ENCODE measurements at places on chromosomes 4 and X.

- no peak for DNase-seq
These were observed 68.3 kb upstream of the SPANXB1 start for GRCh38 chrX:140933874-140934655.

DNA sequence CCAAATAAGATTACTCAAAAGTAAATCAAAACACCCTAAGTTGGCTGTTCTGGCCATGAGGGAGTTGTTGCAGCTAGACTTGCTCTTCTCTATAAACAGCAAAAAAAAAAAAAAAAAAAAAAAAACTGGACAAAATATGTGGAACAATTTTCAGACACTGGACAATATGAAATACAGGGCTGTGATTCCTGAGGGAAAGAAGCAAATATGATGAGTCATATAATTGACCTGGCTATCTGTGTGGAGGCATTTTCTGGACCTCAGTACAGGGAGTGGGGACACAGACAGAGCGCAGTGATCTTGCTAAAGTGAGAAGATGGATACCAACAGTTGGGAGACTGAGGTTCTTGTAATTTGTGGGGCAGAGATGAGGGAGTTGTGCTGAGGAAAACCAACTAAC is 192.0 kb upstream of the HAND2 start:
- no peak for DNase-seq

GRCh38 chrX:17161991-17162390 is 213.0 kb upstream of the NHS start:
- no peak for DNase-seq

- DNase-seq: no peak
These were observed 21.1 kb upstream of the TADA2B start for GRCh38 chr4:7021930-7022664.

- DNase-seq: no peak
These were observed 61.8 kb downstream of the LRRC66 start for GRCh38 chr4:51958199-51958968.

DNA sequence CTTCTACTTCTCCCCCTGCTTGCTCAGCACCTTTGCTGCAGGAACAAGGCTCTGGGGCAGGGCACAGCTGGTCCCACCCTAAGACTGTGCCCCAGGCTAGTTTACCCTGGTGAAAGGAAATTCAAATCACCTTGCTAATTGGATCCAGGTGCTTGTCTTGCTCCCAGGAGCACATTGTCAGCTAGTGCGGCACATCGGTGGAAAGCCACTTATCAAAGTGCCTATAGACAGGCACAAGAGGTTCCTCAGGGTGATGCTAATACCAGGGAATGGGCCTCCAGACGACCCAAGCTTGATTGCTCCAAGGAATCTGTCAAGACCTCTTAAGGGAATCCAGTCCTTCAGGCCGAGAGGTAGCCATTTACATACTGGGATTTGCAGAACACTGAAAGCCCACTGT is 64.5 kb upstream of the PRPS1 start:
- no peak for DNase-seq

GRCh38 chr4:134028421-134028820 is 173.2 kb downstream of the PABPC4L start:
- DNase-seq: no peak

- no peak for DNase-seq
These were observed 871 bp upstream of the HPGD start for GRCh38 chr4:174523025-174523693.

- no peak for DNase-seq
These were observed 78.8 kb upstream of the PLAC1 start for GRCh38 chrX:134737061-134737460.

DNA sequence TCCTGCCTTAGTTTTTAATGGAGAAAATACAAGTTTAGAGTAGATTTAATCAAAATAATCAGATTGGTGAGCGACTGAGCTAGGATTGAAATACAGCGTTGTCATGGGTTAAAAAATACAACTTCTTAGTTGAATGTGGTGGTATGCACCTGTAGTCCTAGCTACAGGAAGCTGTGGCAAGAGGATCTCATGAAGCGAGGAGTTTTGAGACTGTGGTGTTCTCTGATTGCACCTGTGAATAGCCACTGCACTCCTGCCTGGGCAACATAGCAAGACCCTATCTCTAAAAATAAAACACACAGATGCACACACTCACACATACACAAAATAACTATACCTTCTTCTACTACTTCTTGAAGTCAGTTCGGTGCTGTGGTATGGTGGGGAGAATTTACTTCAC is 19.8 kb upstream of the GBA3 start:
- DNase-seq: no peak

DNA sequence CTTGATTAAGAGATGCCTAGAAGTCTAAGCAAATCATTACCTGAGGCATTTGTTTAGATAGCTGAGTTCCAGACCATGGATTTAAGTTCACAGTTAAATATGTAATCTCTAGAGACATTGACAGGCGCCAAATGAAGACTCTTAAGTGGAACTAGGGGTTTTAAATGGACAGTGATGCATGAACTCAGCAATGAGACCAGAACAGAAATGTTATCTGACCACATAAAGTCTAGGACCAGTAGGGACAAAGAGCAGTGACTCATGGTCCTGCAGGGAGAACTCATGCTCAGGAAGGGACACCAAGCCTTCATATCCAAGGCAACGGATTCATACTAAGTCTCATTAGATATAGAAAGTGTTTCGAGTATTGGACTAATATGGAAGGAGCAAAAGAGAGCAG is 152.3 kb downstream of the PPARGC1A start:
- no peak for DNase-seq

DNA sequence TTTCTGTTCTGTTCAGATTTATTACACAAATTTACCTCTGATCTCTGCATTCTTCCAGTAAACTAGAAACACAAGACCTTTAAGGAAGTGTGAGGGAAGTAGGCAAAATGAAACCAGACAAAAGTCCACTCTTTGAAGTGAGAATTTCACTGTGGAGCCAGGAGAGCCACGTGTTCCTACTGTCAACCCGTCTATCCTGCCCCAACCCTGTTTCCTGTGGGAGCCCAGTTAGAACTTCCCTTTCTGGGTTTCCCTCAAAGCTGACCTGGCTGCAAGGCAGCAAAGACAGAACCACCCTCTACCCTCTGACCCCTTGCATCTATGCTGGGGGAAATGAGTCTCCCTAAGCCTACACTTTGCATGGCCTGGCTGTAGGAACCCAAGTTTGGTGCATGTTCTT is 40.0 kb downstream of the TMEM144 start:
- DNase-seq: no peak

GRCh38 chrX:49912086-49912485 is 10.3 kb upstream of the CLCN5 start:
- DNase-seq: no peak

DNA sequence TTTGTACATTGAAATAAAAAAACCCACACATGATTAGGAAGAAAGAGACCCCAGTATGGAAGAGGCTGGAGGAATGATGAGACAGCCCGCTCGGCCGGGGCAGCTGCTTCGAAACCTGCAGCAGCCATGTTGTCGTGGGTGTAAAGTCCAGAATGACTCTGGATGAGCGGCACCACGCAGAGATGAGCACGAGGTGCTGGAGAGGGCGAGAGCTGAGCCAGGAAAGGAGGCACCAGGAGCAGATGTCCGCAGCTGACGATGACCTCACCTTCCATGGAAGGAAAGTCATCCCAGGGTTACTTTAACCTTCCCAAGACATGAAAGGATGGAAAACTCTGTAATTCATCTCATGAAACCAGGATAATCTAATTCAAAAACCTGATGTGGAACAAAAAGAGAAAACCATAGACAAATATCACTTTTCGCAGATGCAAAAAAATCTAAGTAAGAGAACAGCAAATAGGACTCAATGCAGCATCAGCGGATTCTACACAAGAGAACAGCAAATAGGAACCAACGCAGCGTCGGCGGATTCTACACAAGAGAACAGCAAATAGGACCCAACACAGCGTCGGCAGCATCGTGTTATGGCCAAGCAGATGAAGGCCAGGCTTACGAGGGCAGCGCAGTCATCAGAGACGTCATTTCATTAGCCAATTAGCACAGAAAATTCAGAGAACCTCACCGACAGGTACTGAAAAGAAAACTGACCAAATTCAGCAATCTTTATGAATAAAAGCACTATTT is 25.9 kb upstream of the SPON2 start:
- DNase-seq: no peak

DNA sequence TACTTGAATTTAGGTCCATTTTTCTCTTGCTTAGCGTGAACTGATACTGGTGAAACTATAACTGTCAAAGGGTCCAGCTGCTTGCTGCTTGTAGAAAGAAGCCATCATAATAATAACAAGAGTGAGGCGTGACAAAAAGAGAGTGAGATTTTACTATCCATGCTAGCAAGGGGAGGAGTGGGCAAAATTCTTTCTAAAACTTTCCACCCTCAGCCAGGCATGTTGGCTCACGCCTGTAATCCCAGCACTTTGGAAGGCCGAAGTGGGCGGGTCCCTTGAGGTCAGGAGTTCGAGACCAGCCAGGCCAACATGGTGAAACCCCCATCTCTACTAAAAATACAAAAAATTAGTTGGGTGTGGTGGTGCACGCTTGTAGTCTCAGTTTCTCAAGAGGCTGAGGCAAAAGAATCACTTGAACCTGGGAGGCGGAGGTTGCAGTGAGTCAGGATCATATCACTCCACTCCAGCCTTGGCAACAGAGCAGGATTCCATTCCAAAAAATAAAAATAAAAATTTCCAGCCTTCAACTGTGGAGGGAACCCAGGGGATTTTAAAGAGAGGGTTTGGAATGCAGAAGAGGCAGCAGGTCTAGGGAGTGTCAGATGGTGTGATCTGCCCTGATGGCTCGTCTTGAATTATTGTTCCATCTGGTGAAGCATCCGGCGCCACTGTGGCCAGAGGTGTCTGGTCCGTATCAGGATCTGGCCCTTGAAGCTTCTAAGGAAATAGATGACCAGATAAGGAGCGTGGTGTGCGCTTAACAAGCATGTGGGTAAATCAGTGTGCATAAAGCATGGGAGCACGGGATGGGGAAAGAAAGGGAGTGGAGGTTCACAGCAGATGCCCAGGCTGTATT is 51.8 kb downstream of the LRP2BP start:
- DNase-seq: no peak

DNA sequence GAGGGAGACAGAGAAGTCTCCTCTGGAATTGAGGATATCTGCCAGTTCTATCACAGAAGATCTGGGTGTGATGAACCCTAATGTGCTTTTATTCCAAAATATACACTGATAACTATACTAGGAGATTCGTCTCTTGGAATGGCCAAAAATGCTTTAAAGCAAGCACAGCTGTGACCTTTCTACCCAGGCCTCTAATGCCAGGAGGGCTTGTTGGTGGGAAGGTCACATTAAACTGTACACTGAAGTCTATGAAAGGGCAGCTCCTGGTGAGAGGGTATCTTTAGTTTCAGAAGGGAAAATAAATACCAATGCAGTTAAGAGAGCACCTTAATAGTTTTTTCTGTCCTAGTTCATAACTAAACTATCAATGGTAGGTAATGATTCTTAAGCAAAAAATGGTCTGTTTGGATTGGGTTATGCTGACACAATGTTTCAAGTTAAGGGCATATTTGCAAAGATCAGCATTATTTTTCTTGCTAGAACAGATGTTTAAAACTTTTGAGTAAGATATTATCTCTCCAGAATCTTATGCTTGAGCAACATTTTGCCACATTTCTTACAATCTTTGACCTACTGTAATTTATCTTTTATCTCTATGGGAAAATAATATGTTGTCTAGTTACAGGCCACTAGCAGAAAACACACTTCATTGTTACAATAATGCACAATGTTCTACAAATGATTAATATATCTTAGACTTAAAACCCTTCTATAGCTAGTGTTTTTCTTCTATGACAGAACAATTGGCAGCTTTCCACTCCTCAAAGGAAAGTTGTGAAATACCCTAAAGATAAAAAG is 59.6 kb downstream of the SEC24D start:
- DNase-seq: no peak

- no peak for DNase-seq
These were observed 28.9 kb downstream of the ZNF827 start for GRCh38 chr4:145909773-145910172.

- no peak for DNase-seq
These were observed 262.2 kb upstream of the INTU start for GRCh38 chr4:127370604-127371003.

GRCh38 chr4:8523175-8523574 is 57.0 kb upstream of the GPR78 start:
- no peak for DNase-seq

DNA sequence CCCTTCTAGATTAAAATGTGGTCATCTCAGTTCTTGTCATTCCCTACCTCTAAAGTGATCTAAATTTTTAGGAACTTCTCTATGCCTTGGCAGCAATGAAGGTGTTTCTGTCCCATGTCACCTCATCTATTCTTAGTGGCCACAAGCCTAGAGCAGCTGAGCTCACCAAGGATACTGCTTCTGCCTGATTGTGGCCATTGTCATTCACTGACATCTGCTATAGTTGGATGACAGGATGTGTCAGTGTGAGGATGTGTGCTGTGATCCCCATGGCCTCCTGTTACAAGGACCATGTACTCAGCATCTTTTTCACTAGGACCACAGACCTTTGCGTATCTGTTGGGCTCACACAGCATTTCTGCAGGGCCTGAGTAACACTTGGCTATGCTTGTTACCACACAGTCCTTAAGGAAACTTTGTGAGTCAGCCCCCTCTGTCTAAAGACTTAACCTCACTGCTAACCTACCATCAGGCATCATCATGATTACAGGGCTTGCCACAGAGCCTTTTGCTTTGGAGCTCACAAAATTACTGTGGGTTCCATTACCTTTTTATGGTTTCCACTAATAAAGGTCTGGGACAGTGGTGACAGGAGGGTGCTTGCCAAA is 421.0 kb downstream of the ADAM29 start:
- no peak for DNase-seq

GRCh38 chrX:2503591-2504500 is 3.1 kb upstream of the DHRSX start:
- DNase-seq: no peak

DNA sequence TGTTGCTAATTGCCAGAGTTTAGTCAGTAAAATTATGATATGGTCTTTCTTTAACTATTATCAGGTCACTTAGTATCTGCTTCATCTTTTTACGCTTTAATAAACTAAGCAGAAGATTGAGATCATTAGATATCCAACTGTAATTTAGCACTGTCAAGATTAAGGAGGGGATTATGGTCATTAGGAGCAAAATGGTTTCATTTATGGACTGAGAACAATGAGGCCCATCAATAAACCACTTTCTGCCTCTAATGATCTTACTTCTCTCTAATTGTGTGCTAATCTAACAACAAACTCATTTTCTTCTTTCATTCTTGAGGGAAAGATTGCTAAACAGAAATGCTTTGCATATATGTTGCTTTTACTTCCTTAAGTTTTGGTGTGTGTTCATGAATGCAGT is 340.4 kb downstream of the RPA4 start:
- no peak for DNase-seq

- no peak for DNase-seq
These were observed 796.6 kb upstream of the POU3F4 start for GRCh38 chrX:82711457-82711856.

GRCh38 chrX:154594491-154594890 is 9.6 kb downstream of the CTAG1A start:
- no peak for DNase-seq

- DNase-seq: no peak
These were observed 149.9 kb downstream of the ARSF start for GRCh38 chrX:3191201-3191600.

- no peak for DNase-seq
These were observed 32.9 kb downstream of the CXCL1 start for GRCh38 chr4:73902038-73902637.
